A549 treated with dexamethasone at 1 μM for 4 hours (cell line): ENCODE measurements at places on chromosomes 13 and 19. TPM values are rescaled to one million over a fixed set of nuclear protein-coding genes. Genes with fewer than 3 reads are reported as not detected.

Gene MCEMP1
- total RNA-seq, result not detected in 5 replicates

Gene SBNO2
- total RNA-seq, result 18.1 to 33.6 TPM (median 32.9 TPM) in 5 replicates

Gene FFAR3
- total RNA-seq, result 0.06 to 0.17 TPM in 2 of 5 replicates, not detected in the others

Gene SIGLEC12
- not detected in 5 replicates for total RNA-seq

Gene SPRY2
- 15.0 to 17.6 TPM (median 17.2 TPM) in 5 replicates for total RNA-seq

Gene LYPD3
- 0.21 to 0.37 TPM (median 0.28 TPM) in 5 replicates for total RNA-seq

Gene ZNF554
- 0.67 to 1.1 TPM (median 0.93 TPM) in 5 replicates for total RNA-seq

Gene FAM216B
- total RNA-seq, result not detected in 5 replicates

Gene GPR12
- not detected in 5 replicates for total RNA-seq

Gene IL27RA
- total RNA-seq, result 7.0 to 10.6 TPM (median 8.7 TPM) in 5 replicates

Gene ZNF208
- not detected in 5 replicates for total RNA-seq

Gene ZNF723
- total RNA-seq, result not detected in 5 replicates

Gene IL12RB1
- total RNA-seq, result not detected in 5 replicates

Gene DAND5
- total RNA-seq, result 0.06 to 0.09 TPM (median 0.07 TPM) in 3 of 5 replicates, not detected in the others

Gene ZNF726
- total RNA-seq, result 0.44 to 0.83 TPM (median 0.49 TPM) in 5 replicates

Gene CCNA1
- 0.23 to 0.45 TPM (median 0.38 TPM) in 5 replicates for total RNA-seq
